ENCODE measurements at places on chromosomes 3 and 15. TPM values are rescaled to one million over a fixed set of nuclear protein-coding genes. Genes with fewer than 3 reads are reported as not detected.

- DNase-seq: no peak
These were observed 89.7 kb downstream of the SCAPER start for GRCh38 chr15:76815421-76815820.

DNA sequence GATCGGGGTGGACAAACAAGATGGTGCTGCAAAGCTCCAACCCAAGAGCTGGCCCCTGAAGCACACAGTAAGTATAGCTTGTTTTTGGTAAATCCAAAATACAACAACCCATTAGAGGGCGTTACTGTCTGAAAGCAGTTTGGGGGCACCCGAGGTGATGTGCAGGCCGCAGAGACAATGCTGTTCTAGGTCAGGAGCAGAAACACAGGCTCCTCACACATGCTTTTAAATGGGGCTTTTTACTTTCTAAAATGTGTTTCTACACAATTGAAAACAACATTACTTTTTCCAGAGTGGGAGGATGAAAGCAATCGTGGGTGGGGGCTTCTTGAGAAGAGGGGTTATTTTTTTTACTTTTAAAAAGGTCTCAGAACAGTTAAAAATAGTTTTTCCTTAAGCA lies 1029.3 kb upstream of the CFAP20DC start:
- DNase-seq: no peak

DNA sequence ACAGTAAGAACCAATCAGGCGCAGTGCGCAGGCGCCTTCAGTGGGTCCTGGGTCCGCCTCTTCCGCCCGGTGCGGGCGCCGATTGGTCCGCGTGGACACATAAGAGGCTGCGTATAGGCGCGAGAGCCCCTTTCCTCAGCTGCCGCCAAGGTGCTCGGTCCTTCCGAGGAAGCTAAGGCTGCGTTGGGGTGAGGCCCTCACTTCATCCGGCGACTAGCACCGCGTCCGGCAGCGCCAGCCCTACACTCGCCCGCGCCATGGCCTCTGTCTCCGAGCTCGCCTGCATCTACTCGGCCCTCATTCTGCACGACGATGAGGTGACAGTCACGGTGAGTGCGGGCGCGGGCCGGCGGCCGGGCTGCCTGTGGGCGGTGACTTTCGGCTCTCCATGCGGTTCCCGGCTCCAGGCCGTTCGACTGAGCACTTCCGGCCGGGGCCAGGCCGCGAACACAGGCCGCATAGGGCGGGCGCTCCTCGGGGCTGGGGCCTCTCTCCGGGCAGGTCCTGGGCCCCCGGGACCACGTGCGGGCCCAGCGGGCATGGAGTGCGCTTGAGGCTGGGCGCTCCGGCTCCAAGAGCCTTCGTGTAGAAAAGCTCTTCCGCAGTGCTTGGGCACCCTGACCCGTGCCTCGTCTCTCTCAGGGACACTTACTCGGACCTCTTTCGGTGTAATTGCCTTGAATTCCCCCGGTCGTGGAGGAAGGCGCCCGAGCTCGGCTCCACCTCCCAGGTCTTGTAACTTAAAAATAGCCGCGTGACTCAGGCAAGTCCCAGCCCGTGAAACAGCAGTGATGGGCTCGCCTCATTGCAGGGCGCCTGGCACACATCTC lies at the start of gene RPLP1:
RPLP1 (plus strand) TSS at position 127 of the 830 bp plus-strand sequence; CDS start at position 258, 131 bp downstream.
- peak; percentile 99 for DNase-seq

- DNase-seq: peak; percentile 77
These were observed 256.2 kb downstream of the ZNF621 start for GRCh38 chr3:40780925-40781406.

- DNase-seq: no peak
These were observed 79.2 kb downstream of the MME start for GRCh38 chr3:155159301-155159700.

- DNase-seq: no peak
These were observed 88.0 kb downstream of the CRTC3 start for GRCh38 chr15:90617668-90618097.

- DNase-seq: no peak
These were observed 758.0 kb downstream of the NTRK3 start for GRCh38 chr15:87498560-87498959.

GRCh38 chr3:194129581-194130133 lies 6.3 kb upstream of the HES1 start:
- DNase-seq: no peak

DNA sequence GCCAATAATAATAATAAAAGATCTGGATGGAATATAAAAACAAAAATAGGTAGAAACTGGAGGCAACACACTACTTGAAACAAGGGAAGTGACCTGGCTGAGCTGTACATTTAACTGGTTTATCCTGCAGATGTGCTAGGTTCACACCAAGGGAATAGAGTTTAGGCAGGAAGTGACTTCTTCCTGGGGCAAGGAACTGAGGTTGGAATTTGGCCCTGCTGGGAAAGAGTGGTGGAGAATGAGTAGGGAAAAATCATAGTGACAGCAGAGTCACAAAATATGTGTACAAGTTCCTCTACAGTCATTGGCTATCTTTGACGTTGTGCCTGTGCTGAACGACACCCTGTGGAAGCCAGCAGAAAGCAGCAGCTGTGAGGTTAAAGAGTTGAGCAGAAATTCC lies 44.1 kb downstream of the ARHGAP11B start:
- DNase-seq: no peak

- no peak for DNase-seq
These were observed 78.2 kb downstream of the TM2D3 start for GRCh38 chr15:101573951-101574350.

Gene ZBTB47
- 82.0 TPM for total RNA-seq

DNA sequence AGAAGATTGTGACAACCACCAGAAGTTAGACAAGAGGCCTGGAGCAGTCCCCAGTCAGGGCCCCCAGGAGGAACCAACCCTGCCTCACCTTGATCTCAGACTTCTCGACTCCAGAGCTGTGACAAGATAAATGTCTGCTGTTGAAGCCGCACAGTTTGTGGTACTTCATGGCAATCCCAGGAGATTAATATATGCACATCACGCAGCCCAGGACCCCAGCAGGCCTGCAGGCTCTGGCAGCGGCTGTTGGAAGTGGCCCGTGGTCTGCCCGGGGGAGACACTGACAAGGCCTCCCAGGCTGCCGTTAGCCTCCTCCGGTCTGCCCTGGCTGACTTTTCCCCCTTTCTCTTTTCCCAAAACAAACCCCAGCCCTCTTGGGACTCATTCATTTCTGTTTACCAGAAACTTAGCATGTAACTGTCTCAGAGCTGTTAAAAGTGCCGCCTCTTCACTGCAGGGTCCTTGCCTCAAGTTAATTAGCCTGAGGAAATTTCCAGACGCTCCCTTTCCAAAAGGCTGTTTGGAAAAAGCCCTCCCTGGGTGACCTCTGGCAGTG lies 183.5 kb upstream of the LYSMD4 start:
- peak; percentile 57 for DNase-seq

- DNase-seq: no peak
These were observed 28.0 kb downstream of the NOX5 start for GRCh38 chr15:69042531-69042930.

DNA sequence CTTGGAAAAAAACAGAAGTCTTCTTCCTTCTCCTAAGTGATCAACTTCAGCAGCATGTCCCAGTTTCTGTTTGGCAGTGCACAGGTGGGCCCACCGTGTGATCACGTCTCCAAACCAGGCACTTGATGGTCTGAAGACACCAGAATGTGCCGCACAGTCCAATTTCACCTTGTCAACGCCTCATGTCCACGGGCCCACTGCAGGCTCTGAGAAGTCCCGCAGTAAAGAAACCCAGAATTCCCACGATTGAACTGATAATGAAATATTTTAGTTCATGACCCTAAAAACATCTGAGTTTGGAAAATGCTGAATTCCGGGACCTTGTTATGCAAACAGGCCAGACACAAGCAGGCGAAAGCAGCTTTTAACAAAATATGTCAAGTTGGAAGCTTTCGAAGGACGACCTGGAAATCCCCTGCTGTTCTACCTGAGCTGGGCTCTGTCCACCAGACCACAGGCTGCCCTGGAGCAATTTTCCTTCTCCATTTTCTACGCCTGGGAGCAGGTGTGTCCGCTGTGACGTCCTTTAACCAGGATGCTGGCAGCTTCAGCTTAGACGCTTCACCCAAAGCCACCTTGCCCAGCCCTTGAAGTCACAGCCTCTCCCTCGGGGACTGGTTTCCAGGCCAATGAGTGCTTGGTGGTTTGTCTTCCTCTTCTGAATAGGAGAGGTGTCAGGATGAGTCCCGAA lies 167.8 kb upstream of the IQSEC1 start:
- no peak for DNase-seq

- no peak for DNase-seq
These were observed 4.0 kb upstream of the ALG1L2 start for GRCh38 chr3:130077636-130078035.

- DNase-seq: no peak
These were observed 90.5 kb upstream of the HERC1 start for GRCh38 chr15:63923993-63924950.

- DNase-seq: no peak
These were observed 114.3 kb downstream of the LIPC start for GRCh38 chr15:58546066-58546591.

DNA sequence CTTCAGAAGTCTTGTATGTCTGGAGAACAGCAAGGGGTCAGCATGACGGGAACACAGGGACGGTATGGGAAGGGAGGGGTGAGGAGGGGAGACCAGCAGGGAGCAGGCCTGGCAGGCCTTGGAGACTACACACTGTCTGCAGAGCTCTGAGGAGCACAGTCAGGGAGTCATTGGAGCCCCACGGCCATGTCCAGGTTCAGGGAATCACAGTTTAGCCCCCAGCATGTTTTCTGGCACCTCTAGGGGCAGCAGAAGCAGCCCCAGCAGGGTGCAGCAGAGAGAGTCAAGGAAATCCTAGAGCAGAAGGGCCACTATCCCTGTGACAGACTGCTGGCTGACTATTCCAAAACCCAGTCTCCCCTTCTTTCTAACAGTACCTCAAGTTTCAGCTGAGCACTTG lies 3.2 kb downstream of the LAMP3 start:
- no peak for DNase-seq

DNA sequence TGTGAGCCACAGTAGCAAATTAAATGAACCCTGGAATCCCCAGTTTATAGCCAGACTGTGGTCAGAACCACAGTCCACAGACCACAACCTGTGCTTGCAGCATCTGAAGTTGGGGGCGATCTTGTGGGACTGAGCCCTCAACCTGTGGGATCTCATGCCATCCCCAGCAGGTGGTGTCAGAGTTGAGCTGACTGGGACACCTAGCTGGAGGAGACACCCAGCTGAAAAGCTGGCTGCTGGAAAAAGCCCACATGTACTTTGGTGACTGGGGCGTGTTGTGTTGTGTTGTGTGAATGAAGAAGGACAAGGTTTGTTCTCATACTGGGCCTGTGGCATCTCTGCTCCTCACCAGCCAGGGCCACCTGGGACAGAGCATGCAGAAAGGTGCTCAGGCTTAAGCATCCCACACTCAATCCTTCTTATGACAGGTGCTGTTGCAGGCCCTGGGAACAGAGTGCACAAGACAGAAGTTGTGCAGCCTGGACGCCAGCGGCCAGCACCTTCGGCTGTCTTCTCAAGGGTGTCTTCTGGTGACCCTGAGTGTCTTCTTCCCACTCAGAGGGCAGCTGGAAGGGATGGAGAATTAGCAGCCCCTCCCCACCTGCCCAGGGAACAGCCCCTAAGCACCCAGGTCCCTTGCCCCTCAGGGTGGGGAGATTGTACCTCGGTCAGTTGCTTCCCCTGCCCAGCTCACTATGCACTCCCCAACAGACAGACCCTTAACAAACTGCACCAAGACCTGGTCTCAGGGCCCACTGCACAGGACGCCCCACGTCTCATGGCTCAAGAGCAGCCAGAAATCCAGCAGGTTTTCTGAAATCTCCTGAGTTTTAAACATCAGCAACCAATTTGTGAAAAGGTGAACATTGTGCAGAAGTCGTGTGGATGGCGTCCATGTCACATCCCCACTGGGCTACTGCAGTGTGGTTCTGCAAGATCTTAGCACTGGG lies 2.2 kb upstream of the UROC1 start:
- DNase-seq: peak; percentile 16

- no peak for DNase-seq
These were observed 69.1 kb downstream of the PEX5L start for GRCh38 chr3:179967622-179968021.

Gene CYP1A2
- not detected for total RNA-seq

GRCh38 chr3:46368569-46368968 lies 2.2 kb upstream of the CCR5 start:
- no peak for DNase-seq

- no peak for DNase-seq
These were observed 26.0 kb upstream of the HCN4 start for GRCh38 chr15:73394782-73395181.

- peak; percentile 77 for DNase-seq
These were observed 20.6 kb upstream of the EPHB3 start for GRCh38 chr3:184540777-184541681.

Gene WNT5A
- total RNA-seq: 10.6 TPM

Gene AZI2
- total RNA-seq: 85.2 TPM

DNA sequence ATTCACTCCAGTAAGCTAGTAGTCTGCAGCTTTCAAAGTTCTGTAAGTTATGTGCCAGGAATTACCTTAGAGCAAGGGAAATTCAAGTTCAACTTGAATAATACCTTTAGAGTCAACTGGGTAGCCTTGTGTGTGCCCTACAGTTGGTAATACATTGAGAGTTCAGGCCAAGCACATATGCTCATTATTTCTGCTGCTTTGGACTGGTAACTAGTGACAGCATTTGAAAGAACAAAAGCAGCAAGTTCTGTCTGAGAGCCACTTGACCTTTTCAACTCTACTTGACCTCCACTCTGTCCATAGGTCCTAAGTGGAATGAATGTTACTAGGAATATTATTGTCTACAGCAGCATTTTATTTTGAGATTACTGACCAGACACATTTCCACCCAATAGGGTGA lies 723.5 kb downstream of the NLGN1 start:
- DNase-seq: no peak

- DNase-seq: no peak
These were observed 283.3 kb upstream of the TRIM42 start for GRCh38 chr3:140394488-140395133.

DNA sequence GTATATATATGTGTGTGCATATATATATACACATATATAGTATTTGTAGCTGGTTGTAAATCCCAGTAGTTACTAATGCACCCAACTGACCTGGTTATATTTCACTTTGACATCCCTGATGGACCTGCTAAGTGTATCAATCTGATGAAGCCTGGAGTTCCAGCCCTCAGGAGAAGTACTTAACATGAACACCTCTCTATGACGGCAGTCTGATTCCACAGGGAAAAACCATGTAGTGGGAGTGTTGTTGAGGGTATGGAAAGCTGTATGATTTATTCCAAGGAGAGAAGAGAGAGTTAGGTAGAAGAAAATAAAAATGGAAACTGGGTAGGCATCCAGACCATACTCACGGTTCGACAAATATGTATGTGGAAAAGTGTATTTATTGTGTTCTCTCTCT lies 531.2 kb upstream of the SEMA6D start:
- no peak for DNase-seq
